RPMI8226 (cell line): ENCODE measurements at places on chromosomes 6 and 20.

DNA sequence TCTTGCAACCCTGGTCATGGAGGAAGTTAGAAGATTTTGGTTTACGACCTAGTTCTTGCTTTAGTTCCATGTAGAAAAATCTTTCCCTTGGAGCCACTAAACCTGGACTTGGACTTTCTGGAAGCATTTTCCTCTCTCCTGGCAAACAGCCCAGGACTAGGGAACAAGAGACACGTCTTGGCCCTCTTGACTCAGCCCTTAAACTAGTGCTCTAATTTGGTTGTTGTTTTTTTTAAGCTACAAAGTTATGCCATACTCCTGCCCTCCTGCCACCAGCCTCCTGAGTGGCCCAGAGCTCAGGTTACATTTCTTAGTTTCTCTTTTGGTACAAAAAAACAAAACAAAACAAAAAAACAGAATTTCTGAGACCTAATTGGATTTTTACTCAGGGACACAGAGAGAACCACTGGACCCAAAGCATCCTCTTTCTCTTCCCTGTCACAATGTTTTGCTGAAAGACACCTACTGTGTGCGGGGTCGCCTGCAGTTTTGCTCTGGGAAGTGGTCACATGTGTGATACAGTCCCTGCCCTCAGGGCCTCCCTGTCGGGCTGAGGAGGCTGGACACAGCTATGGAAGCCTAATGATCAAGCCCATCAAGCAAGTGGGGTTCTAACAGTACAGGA is 32.3 kb upstream of the SCUBE3 start:
- DNase-seq: no peak

- no peak for DNase-seq
These were observed 4.6 kb downstream of the SLC17A2 start for GRCh38 chr6:25925876-25926275.

GRCh38 chr20:50658804-50659380 is 32.5 kb downstream of the RIPOR3 start:
- DNase-seq: no peak

DNA sequence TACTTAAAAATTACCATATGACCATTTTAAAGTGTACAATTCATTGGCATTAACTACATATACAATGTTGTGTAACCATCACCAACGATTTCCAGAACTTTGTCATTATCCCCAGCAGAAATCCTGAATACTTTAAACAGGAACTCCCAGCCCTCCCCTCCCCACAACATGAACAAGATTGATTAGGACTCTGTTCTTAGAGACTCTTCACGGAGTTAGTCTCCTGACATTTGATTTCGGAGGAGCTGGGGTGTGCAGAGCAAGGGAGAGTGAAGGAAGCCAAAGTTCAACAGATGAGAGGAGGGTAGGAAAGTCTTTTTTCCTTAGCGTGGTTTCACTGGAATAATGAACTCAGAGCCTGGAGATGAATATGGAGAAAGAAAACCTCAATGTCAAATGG is 17.2 kb upstream of the QKI start:
- no peak for DNase-seq

DNA sequence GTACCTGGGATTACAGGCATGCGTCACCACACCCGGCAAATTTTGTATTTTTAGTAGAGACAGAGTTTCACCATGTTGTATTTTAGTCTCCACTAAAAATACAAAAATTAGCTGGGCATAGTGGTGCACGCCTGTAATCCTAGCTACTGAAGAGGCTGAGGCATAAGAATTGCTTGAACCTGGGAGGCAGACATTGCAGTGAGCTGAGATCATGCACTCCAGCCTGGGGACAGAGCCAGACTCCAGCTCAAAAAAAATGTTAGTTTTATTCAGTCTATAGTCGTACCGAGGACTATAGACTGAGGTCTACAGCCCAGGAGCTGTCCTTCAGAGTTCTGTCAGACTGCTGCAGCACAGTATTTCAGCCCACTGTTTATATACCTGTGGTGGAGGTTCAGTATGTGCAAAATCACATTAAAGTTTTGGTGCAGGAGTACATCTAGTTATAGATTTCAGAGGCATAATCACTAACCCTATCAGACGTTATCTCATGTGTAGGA is 3.6 kb upstream of the CASP8AP2 start:
- no peak for DNase-seq

- peak; percentile 8 for DNase-seq
These were observed 15.1 kb upstream of the RTF2 start for GRCh38 chr20:56453352-56453751.

DNA sequence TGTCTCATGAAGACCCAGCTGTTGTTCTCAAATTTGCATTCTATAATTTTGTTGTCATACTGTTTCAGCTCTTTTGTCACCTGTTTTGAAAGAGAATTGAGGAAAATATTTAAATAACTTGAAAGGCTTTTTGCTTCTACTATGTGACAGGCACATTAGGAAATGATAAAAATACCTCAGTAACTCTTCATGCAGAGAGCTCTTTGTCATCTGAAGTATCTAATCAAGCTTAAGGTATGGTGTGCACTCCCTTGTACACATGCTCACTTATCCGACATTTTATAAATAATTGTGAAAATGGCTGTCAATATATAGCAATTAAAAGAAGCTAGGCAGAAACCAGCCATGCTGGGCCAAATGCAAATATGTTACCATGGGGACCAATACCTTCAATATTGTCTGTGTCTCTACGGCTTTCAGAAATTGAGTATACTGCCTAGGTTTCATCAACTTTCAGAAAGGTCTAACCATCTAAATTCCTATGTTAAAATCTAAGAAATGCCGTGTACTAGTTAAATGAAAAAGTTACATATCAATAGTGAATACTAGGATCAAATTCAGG is 349.0 kb downstream of the RNGTT start:
- DNase-seq: no peak

DNA sequence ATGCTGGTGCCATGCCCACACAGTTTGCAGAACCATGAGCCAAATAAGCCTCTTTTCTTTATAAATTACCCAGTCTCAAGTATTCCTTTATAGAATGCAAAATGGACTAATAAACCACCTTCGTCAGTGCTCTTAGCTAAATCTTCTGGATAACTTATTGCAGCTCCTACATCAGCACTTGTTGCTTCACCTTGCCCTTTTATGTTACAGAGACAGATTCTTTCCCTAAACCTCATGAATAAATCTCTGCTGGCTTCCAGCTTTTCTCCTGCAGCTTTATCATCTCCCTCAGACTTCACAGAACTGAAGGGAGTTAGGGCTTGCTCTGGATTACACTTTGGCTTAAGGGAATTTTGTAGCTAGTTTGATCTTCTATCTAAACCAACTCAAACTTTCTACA is 22.6 kb downstream of the NUP153 start:
- DNase-seq: no peak

DNA sequence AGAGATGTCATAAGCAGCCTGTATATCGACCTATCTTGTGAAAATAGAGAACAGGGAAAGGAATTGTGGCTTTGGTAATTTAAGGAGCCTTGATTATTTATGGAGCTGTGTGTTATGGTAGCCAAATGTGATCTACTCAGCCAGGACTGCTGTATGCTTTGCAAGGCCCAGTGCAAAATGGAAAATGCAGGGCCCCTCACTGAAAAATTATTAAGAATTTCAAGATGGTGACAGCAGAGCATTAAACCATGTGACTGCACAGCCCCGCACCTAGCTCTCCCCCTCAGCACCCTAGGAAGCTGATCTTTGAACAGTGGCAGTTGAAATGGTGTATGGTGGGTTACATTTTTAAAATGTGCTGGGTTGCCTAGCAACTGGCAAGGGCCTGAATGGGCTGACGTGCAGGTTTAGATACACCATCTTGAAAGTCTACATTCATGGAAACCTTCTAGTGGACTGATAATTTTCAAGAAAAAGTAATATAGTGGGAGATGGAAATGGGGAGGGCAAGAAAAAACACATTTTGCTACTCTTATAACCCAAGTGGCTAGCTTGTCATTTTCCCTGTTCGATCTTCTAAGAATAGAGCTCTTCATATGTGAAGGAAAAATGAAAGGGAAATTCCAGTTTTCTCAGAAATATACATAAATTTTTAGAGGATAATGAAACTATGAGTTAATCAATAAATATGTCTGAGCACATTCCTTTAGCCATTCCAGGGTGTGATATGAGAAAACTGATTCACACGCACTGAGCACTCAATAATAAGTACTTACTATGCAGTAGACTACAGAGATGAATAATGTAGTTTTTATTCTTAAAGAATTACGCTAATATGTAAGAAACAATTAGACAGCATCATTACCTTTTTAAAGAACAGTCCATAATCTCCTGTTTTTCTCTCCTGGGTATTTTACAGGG is 208.0 kb downstream of the ARHGAP18 start:
- DNase-seq: no peak

DNA sequence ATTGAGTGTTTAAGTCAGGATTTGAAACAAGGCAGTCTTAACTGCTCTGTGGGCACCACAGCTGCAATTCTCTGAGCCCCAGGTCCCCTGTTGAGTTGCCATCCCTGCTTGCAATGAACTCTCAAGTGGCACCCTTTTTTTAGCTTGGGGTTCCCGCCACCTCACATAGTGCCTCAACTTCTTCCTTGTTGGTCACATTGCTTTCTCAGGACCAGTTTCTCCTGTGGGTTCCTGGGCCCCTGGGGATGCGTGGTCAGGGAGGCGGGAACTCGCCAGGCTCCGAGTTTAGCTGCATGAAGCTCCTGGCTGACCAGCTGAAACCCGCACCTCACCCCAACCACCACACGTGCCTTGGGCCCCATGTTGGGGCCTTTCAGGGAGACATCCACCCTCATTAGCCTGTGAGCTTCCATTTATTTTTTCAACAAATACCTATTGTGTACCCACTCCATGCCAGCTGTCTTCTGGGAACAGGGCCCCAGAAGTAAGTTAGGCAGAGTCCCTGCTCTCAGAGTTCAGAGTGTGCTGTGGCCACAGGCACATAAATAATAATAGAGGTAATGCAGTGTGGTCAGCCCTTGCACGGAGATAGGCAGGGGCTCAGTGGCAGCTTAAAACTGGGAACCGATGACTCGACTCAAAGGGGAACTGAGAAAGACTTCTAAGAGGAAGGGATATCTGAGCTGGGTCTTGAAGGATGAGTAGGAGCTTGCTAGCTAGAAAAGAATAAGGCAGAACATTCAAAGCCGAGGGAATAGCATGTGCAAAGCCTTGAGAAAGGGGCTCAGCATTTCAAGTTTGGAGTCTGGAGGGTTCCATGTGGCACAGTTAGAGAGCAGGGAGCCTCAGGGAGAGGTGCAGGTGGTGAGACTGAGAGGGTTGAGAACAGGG is 33.9 kb upstream of the FAM83D start:
- no peak for DNase-seq

DNA sequence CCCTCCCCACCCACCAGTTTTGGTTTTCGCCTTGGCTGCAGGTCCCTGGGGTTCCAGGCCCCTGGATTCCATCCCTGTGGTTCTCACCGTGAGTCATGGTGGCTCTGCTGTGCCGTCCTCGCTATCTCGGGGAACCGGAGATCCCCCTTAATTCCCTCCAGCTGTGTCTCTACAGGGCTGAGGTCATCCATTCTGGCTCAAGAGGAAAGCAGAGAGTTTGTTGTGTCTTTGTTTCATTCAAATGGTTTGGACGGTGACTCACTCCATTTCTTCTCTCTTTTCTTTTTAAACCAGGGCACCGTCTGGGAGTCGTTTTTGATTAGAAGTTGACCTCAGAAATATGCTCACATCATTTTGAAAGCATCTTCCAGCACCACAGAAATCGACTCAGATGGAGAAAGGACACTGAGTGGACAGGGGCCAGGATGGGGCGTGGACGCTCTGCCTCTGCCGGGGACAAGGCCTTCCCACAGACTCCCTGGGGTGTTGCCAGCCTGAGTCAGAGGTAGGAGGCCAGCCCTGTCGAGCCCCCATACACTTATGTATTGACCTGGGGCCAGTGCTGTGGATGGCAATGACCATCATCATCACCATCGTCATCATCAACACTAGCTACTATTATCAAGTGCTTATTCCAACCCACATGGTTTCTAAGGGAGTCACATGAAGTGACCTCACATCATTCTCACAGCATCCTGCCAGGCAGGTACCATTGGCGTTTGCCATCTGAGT is 176.2 kb downstream of the NFATC2 start:
- no peak for DNase-seq

DNA sequence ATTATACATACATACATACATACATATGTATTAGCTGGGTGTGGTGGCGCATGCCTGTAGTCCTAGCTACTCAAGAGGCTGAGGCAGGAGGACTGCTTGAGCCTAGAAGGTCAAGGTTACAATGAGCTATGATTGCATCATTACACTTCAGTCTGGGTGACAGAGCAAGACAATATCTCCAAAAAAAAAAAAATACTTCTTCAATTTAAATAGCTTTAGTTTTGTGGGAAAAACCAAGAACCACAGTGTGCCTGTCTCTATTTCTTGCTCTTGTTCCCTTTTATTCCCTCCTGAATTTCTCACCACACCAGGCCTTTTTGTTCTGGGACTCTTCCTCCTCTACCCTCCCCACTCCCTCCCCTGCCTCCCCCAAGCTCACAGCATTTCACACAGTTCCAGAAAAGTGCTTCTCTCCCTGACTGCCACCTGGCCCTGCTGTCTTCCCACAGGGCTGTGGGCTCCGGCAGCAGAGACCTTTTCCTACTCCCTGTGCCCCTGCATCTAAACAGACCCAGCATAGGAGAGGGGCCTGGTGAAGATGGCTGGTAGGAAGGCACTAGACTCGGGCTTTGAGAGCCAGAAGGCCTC is 1.3 kb downstream of the C20orf203 start:
- no peak for DNase-seq

DNA sequence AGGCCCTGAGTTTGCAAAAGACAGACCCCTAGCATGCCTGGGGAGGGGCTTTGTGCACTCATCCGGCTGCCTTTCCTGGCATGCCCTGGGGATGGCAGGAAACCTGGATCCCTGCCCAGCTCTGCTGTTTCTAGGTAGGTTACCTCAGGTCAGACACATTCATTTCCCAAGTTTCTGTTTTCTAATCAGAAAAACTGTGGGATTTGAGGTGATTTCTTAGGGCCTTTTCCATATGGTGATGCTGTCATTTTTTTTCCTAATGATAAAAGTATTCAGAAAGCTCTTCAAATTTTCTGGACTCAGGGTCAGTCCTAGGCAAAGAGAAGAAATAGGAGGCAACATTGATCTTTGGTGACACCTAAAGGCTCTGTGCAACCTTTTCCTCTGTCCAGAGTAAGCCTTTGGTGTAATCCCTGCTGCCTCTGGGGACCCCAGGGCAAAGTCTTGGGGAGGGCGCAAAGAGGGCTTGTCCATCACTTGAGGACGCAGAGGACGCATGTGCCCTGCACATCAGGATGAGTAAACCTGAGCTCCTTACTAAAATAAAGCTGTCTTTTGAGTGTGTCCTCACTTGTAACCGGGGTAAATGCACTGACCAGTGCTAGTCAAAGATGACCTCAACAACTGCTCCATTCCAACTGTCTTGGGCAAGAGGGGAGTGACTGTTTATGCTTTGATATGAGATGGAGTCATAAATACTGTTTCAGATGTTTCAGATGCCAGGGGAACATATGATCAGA is 13.5 kb upstream of the TRAM2 start:
- DNase-seq: no peak
